ENCODE measurements at places on chromosomes 2 and 18. TPM values are rescaled to one million over a fixed set of nuclear protein-coding genes. Genes with fewer than 3 reads are reported as not detected.

GRCh38 chr2:241639385-241639784 is 1.9 kb downstream of the ATG4B start:
- no peak for DNase-seq

- no peak for DNase-seq
Measured at GRCh38 chr2:8421658-8422449, 260.0 kb upstream of the ID2 start.

DNA sequence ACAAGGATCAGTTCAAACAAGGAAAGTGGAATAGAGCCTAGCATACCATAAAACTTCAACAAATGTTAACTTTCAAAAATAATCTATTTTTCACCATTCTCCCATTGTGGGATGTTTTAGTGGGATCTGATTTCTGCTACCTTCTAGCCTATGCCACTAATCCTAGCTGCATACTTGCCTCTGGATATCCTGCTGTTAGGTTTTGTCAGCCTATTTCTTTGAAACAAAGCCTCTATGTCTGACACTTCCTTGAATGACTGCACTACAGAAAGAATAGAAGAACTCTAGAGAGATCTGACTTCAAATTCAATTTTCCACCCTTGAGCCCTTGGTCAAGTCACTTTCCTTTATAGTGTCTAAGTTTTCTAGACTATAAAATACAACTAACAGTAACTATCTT is 291.5 kb downstream of the PTH2R start:
- DNase-seq, result no peak

DNA sequence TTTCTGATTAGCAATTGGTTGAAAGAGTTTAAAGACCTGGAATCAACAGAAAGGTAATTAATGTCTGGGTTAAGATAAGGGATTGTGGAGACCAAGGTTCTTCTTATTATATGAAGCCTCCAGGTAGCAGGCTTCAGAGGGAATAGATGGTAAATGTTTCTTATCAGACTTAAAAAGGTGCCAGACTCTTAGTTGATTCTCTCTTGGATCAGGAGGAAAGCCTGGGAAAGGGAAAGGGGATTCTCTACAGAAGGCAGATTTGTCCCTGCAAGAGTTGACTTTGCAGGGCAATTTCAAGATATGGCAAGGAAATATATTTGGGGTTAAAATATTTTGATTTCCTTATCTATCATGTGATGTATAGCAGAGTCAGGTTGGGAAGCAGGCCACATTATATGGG is 153.1 kb upstream of the ARL4C start:
- DNase-seq, result no peak

DNA sequence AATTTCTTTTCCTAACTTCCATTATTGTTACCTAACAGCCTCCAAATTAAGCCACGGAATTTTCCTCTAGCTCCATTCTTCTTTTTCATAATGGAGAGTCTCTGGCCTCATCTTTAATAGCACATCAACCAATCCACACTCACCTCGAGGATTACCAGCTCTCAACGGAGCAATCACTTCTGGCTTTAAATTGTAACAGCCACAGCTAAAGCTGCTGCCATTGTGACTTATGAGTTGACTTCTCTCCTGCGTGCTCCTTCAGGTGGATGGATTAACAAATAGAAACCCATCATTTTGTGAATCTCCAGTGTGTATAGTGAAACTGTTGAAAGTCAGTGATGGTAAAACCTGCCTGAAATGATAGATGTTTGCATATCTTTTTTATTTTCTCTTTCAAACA is 24.9 kb upstream of the SLC5A7 start:
- no peak for DNase-seq

The NEDD4L gene
- 33.3 TPM for polyA plus RNA-seq

DNA sequence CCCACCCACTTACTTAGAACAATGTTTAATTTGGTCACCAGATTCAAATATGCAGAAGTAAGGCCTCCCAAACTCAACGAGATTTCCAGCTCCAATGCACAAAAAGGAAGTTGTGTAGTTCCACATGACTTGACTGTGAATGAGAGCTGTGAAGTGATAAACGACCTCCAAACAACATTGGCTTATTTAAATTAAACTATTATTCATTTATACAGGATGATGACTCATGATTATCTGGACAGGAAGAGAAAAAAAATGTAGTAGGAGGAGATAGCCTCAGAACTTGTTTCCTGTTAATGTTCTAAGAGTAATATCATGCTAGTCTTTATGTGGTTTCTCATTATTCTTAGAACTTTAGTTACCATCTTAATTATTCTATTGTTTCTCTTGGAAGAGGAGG is 237.3 kb downstream of the C1D start:
- DNase-seq, result no peak

- DNase-seq, result no peak
Measured at GRCh38 chr2:162817921-162818320, 20.6 kb downstream of the KCNH7 start.
